Heart left ventricle (tissue), 16 donors: ENCODE measurements at places on chromosomes 5 and 9.

DNA sequence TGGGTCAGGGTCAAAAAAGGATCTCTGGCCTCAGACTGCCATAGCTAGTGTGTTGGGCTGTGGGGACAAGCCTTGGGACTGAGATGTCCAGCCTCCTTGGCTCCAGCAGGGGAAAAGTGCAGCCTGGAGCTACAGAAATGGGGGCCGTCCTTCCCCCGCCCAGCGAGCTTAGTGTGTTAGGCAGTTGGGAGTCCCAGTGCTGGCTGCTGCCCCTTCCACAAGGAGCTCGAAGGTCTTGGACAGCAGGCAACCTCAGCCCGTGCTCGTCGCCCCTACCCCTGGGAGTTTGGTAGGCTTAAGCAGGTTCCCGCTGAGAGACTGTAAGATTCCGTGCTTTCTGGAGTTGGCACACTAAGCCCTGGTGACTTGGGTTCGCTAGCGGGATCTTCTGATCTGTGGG lies 293.0 kb upstream of the CDH12 start:
- DNase-seq = no peak
- H3K4me1 ChIP-seq = no peaks in the 10 kb centered on the region
- H3K4me3 ChIP-seq = no peak overlapping the region
- H3K27me3 ChIP-seq = no peaks in the 10 kb centered on the region
- H3K27ac ChIP-seq = no peak overlapping the region
- no peaks in the 10 kb centered on the region for H3K36me3 ChIP-seq

- no peaks in the 10 kb centered on the region for H3K4me1 ChIP-seq
- no peaks in the 10 kb centered on the region for H3K36me3 ChIP-seq
- no peak for DNase-seq
- peaks cover 11% of the 10 kb centered on the region for H3K27me3 ChIP-seq
Measured at GRCh38 chr9:114771889-114772288, 34.0 kb downstream of the TNFSF15 start.

- H3K27me3 ChIP-seq = peaks cover 19% of the 10 kb centered on the region
- no peaks in the 10 kb centered on the region for H3K36me3 ChIP-seq
- no peak for DNase-seq
- no peak overlapping the region for H3K27ac ChIP-seq
- H3K4me1 ChIP-seq = no peaks in the 10 kb centered on the region
Measured at GRCh38 chr5:43396762-43397304, 15.4 kb downstream of the CCL28 start.

DNA sequence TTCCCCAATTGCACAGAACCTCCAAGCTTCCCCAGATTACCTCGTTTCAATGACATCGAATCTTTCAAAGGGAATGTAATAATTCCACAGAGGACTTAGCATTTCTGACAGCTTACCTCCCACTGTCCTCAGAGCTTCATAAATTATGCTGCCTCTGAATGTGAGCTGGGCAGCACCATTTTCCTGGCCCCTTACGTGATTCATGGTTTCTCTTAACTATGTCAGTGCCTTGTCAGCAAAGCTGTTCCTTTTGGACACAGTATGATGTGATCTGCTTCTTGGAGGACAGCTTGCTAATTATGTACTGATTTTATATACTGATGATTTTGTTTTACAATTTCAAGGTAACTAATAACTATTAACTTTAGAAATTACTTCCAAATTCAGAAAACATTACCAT lies 27.7 kb upstream of the SSBP2 start:
- H3K27me3 ChIP-seq = no peaks in the 10 kb centered on the region
- peak overlapping the region; percentile 34 for H3K4me3 ChIP-seq
- peak overlapping the region; percentile 80 for H3K27ac ChIP-seq

DNA sequence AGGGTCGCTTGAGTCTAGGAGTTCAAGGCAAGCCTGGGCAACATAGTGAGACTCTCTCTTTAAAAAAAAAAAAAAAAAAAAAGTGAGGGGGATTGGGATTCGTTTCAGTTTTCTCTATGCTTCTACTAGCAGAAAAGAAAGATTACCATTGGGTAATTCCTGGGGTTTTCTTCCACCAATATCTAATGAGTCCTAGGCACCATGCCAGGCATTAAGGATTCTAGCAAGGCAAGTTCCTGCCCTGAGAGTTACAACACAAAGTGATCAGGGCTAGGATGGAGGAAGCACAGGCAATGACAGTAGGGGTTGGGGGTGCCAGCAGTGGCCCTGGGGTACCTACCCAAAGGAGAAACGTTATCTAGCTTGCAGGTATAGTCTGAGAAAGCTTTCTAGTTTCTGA lies 90.8 kb downstream of the PCDH1 start:
- H3K27ac ChIP-seq = no peak overlapping the region
- DNase-seq = no peak
- no peaks in the 10 kb centered on the region for H3K36me3 ChIP-seq
- no peak overlapping the region for H3K4me3 ChIP-seq
- H3K4me1 ChIP-seq = peaks cover 7% of the 10 kb centered on the region

DNA sequence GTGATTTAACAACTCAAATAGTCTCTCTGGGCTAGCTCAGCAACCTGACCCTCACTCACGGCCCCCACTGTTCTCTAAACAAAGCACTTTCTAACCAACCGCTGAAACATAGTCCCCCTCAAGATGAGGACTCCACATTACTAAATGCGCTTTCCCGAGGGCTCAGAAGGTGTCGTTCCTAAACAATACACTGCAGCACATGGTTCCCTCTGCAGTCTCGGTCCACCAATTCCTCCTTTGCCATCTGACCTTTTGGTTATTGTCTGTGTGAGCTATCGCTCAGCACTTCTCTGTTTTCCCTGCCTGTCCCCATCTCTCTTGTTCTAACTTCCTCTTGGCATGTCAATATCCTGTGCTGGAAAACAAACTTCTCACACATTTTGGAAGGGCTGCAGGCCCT lies 7.2 kb downstream of the EPB41L4A start:
- DNase-seq = no peak
- H3K27ac ChIP-seq = no peak overlapping the region
- H3K27me3 ChIP-seq = no peaks in the 10 kb centered on the region
- H3K4me3 ChIP-seq = no peak overlapping the region
- peaks cover 22% of the 10 kb centered on the region for H3K4me1 ChIP-seq

- H3K27me3 ChIP-seq = no peaks in the 10 kb centered on the region
- H3K27ac ChIP-seq = no peak overlapping the region
- no peak for DNase-seq
- no peaks in the 10 kb centered on the region for H3K4me1 ChIP-seq
Measured at GRCh38 chr5:139014726-139015125, 139.6 kb upstream of the LRRTM2 start.

DNA sequence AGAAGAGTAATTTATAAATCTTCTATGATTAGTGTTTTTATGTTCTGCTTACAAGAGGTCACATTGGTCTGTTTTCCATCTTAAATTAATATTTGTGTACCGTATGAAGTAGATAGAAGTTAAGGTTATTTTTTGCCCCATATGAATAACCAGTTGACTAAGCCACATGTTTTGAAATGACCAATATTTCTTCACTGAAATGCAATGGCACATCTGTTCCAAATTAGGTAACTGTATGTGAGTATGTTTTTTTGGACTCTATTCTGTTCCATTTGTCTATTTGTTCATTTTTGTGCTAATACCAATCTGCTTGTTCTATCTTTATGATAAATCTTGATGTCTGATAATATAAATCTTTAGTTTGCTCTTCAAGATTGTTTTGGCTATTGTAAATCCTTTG lies 17.7 kb downstream of the JAK2 start:
- no peak overlapping the region for H3K4me3 ChIP-seq
- no peaks in the 10 kb centered on the region for H3K36me3 ChIP-seq
- no peaks in the 10 kb centered on the region for H3K4me1 ChIP-seq
- no peak for DNase-seq
- no peak overlapping the region for H3K27ac ChIP-seq
- H3K27me3 ChIP-seq = no peaks in the 10 kb centered on the region

- H3K36me3 ChIP-seq = no peaks in the 10 kb centered on the region
- peaks cover 5% of the 10 kb centered on the region for H3K27me3 ChIP-seq
- H3K27ac ChIP-seq = no peak overlapping the region
- H3K4me3 ChIP-seq = no peak overlapping the region
Measured at GRCh38 chr9:136759436-136760325, 1.6 kb upstream of the LCN8 start.

DNA sequence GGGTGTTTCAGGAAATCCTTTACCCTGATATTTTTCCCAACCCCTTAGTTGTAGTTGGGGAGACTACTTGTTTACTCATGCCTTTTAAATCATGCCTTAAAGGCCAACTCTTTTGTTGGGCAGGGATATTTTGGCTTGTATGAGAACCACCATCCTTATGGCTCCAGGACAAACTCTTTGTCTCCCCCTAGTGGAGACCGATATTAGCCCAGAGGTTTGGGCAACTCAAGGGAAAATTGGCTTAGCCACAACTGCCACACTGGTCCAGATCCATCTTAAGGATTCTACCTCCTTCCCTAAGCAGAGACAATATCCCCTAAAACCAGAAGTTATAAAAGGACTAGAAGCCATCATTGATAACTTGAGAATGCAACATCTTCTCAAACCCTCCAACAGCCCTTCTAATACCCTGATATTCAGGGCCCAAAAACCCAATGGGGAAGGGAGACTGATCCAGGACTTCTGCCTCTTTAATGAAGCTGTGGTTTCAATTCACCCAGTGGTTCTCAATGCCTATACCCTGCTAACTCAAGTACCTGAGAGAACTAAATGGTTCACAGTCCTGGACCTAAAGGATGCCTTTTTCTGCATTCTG lies 100.9 kb upstream of the HCN1 start:
- no peak overlapping the region for H3K4me3 ChIP-seq
- H3K4me1 ChIP-seq = no peaks in the 10 kb centered on the region
- H3K27me3 ChIP-seq = no peaks in the 10 kb centered on the region
- no peaks in the 10 kb centered on the region for H3K36me3 ChIP-seq
- no peak for DNase-seq

DNA sequence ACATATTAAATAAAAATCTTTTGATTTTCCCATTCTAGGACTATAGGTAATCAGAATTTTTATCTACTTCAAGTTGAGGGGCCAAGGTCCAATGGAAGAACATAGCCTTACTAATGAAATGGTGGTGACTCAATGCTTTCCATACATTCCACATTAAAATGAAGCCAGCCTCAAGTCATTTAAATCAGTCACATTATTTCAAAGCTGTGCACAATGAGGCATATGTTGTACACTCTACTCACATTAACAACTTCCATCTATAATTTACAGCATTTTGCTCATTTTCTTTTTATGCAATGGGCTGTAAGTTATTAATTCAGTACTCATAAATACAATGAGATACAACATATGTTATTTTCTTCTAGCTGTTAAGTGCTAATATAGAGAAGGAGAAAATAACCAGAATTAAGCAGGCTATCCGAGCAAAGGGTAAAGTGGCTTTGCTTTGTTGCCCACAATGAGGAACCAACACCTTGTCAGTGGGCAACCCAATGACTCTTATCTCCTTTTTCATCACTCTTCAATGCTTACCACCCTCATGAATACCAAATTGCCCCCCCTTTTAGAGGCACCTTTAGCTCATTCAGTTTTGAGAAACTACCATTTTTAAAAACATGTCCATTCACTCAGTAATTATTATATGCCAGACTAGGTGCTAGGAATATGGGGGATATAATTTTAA lies 52.4 kb downstream of the TTLL11 start:
- H3K27me3 ChIP-seq = no peaks in the 10 kb centered on the region
- H3K36me3 ChIP-seq = peaks cover 27% of the 10 kb centered on the region
- no peak for DNase-seq

DNA sequence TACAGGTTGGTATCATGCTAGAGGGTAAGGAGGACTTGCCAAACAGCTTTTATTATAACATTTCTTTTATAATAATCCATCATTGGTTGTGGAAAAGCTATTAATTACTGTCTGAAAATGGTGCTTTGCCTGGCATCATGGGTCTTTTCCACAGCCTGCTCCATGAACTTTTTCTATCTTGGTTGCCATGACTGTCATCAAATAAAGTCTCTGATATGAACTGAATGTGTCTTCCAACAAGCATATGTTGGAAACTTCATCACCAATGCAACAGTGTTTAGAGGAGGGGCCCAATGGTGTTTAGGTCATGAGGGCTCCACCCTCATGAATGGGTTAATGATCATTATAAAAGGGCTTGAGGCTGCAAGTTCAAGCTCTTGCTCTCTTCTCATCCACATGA lies 81.0 kb downstream of the FREM1 start:
- H3K4me3 ChIP-seq = no peak overlapping the region
- no peaks in the 10 kb centered on the region for H3K4me1 ChIP-seq
- H3K36me3 ChIP-seq = no peaks in the 10 kb centered on the region
- no peak for DNase-seq

- no peak overlapping the region for H3K27ac ChIP-seq
- DNase-seq = no peak
- no peaks in the 10 kb centered on the region for H3K36me3 ChIP-seq
- no peaks in the 10 kb centered on the region for H3K4me1 ChIP-seq
- no peak overlapping the region for H3K4me3 ChIP-seq
Measured at GRCh38 chr9:24936117-24936516, 390.4 kb upstream of the IZUMO3 start.

DNA sequence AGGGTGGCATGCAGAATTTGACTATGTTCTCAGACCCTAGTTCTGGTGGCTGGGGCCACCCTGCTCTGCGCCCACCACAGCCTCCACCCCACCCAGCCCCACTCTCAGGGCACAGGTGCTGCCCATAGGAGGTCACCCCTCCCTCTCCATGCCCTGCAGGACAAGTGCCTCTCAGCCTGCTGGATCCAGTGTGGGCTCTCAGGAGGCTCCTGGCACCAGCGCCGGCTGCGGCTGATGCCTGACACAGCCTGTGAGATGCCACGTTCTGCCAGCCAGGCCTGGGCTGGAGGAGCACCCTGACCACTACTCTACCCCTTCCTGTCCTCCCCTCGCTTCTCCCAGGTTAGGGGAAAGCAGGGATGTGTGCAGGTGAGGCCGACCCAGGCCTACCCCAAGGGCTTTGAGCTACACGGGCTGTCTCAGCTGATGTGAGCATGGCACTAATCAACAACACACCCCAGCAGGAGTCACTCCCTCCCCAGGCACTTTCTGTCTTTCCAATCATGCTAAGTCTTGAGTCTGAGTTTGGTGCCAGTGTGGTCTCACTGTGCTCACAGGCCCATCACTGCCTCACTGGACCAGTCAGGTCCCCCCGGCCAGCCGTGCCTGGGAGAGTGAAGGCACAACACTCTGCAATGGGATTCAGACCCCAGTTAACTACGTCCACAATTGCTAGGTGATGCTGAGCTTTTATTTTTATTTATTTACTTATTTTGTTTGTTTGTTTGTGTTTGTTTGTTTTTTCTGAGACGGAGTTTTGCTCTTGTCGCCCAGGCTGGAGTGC lies 12.1 kb upstream of the BARX1 start:
- H3K4me1 ChIP-seq = no peaks in the 10 kb centered on the region
- no peak for DNase-seq
- peaks cover 12% of the 10 kb centered on the region for H3K27me3 ChIP-seq
- no peaks in the 10 kb centered on the region for H3K36me3 ChIP-seq
- H3K4me3 ChIP-seq = no peak overlapping the region

DNA sequence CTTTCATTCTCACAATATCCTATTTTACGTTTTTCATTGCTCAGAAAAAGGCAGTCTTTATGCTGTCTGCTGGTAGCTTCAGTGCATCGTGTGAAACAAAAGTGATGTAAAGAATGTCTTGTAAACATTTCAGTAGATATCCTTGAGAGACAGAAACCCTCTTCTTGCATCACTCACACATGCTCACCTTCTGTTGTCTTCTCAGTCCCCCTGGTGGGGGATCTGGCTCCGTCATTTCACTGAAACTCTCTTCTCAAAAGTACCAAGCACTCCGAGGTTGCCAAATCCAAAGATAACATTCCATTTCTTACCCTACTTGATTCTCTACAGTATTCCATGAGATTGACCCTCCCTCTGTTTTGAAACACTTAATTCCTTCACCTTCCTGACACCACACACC lies 46.1 kb upstream of the PCA3 start:
- no peak overlapping the region for H3K27ac ChIP-seq
- peaks cover 4% of the 10 kb centered on the region for H3K4me1 ChIP-seq
- no peak for DNase-seq
- no peaks in the 10 kb centered on the region for H3K27me3 ChIP-seq
- H3K36me3 ChIP-seq = no peaks in the 10 kb centered on the region
